ENCODE measurements at places on chromosomes 11 and 22.

- DNase-seq, result no peak
Observed at GRCh38 chr11:57815476-57815875, 53.9 kb downstream of the CTNND1 start.

GRCh38 chr11:43937434-43938411 lies 4.7 kb upstream of the C11orf96 start:
- DNase-seq, result no peak

DNA sequence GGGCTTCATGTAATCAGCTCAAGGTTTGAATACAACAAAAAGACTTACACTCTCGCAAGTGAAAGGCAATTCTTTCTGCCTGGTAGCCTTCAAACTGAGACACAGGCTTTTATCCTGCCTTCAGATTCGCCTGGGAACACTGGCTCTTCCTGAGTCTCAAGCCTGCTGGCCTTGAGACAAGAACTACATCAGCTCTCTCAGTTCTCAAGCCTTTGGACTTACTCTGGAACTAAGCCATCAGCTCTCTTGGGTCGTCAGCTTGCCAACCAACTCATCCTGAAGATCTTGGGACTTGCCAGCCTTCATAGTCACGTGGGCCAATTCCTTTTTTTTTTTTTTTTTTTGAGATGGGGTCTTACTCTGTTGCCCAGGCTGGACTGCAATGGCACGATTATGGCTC lies 35.7 kb upstream of the LRRC10B start:
- DNase-seq, result peak; percentile 60

DNA sequence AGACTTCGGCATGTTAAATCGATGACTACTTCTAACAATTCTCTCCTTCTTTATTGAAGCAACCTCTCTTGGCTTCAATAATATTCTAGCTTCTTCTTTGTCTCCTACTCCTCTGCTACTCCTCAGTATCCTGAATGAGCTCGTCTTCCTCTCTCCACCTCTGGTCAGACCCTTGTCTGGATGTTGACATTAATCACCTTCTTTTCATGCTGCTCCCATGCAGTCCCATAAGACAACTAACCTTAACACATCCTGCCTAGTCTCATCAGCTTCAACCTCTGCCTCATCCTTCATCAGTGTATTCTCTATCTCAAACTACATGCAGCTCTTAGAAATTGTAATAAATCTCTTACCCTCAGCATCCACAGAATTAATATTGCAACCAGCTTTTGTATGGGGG lies 695.6 kb downstream of the CNTN5 start:
- no peak for DNase-seq

DNA sequence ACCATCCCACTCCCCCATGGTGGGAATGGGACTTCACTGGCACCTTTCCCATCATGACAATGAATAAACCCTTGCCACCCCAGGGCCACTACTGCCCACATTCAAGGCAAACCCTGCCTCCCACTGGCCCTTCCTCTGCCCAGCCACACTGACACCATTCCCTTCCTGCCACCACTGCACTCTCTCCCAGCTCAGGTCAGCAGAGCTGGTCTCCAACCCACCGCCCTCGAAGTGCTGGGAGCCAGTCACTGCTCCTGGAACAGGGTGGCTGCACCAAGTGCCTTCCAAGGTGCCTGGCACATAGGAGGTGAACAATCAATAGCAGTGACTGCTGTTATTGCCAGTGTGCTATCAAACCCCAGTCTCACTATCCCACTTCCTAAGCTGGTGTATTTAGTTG lies 27.1 kb downstream of the PRDM10 start:
- no peak for DNase-seq

DNA sequence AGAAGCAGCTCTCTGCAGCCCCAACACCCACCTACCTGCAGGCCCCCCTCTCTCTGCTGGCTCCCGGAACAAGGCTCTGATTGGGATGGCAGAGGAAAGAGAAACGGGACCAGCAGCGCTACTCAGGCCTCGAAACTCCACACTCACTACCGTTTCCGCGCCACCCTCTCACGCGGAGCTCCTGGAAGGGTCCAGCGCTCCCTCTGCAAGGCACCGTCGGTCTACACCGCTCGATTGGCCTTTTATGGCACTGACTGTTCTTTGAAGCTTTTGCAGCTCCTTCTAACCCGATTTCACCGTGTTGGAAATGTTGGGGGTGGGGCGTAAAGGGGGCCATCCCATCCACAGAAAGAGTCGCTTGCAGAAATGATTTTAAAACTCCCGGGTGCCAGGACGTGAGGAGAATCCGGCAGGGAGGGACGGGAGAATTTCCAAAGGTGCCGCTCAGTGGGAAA lies 323 bp upstream of the PANX1 start:
- DNase-seq, result no peak

DNA sequence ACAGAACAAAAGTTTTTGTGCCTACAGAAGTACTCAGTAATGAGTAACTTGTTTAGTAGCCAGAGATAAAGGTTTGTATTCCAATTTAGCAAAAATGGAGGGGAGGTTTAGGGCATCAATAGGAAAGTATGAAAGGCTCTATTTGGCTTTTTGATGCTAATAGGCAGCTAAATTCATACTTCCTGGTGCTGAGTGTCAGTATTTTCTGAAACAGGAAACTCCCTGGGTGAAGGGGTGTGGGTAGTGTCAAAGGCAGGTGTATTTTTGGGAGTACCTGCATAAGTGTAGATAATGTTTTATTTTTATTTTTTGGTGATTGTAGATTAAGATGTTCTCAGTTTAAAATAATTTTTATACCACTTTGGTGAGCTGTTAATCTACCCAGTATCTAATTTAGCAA lies 29.3 kb upstream of the MMP7 start:
- no peak for DNase-seq

DNA sequence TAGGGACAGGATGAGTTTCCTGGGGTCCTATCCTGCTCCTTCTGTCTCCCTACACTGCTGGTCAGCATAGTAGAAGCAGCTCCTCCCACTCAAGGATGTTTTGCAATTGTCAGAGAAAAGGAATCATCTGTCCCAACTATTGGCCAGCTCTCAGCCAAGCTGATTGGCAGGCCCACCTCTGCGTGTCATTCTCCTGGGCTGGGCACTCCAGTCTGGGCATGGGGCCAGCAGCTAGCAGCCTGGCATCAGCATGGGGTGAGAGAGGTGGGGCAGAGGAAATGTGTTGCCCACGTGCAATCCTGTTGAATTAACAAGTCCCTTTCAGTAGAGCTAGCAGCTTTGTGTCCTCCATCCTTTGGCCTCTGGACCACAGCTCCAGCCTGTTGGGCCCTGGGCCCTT lies 14.1 kb downstream of the ANKK1 start:
- DNase-seq, result peak; percentile 64

DNA sequence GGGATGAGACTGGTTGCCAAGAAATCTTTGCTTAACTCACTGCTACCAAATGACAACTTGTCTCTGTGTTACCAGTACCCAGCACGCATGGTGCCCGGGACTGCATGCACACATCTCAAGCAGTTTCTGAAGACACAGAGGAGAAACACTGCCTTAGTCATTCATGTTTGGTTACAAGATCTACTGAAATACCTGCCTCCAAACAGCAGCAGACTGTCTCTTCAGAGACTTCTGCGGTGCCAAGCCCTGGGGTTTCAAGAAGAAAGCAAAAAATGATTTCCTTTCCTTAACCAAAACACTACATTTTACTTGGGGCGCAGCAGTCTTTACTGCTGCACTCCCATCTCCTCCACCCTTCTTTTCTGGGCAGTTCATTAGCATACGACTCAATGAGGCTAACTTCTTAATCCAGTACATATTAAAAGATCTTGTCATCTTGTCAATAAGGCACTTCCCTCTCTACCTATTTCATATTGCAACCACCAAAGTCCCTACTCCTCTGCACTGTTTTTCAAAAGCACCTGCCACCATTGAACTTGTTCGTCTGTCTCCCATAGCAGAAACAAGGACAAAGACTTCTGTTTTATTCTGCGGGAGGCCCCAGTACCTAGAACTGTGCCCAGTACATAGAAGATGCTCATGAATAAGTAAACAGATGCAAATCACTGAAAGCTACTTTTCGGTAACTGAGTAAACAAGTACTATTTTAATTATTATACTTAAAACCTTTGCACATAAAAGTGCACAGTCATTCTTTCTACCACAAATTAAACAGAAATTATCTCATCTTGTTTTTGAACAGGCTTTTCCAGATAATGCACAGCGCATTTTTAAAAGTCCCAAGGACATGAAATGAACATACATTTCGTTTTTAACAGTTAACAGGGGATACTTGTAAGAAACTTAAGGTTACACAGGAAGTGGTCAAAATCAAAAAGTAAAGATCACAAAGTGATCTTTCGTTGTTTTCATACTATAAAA lies 4.0 kb downstream of the NAP1L4 start:
- DNase-seq, result no peak

- DNase-seq, result no peak
Observed at GRCh38 chr22:19501897-19502447, 22.2 kb downstream of the CLDN5 start.

- DNase-seq, result no peak
Observed at GRCh38 chr22:25484521-25485315, 79.8 kb upstream of the GRK3 start.

GRCh38 chr11:130166457-130166784 lies 6.8 kb downstream of the ST14 start:
- DNase-seq, result no peak

- DNase-seq, result no peak
Observed at GRCh38 chr11:87604350-87604749, 566.6 kb downstream of the TMEM135 start.

DNA sequence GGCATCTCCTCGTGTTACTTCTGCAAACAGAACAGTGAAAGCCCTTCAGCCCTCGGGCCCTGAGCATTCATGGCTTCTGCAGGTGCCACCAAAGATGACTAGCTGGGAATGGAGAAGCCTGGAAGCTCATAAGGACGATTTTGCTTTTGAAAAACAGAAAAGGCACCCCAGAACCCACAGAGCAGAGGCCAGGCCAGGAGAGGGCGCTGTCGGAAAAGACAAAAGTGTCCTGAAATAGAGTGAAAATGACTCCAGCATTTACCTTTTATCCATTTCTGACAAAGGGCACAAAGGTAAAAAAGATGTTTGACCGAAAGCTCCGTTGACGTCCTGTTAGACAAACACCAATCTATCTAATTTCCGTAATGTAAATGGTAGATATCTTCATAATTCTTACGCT lies 37.6 kb downstream of the ZNF195 start:
- no peak for DNase-seq

DNA sequence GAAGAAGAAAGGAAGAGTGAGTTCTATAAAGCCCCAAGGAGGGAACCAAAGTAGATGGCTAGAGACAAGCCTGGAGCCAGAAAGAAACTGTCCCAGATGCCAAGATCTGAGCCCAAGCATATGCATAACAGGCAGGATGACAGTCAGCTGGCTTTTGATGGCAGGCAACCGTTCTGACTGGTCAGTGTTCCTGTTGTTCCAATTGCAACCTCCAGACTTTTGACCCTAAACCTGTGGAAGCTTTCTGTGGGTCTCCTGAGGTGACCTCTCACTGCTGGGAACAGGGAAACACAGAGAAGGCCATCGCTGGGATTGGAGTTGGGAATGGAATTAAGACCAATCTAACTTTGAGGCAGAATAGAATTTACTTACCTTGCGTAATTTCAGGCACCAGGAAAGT lies 21.6 kb upstream of the NNMT start:
- DNase-seq, result no peak

DNA sequence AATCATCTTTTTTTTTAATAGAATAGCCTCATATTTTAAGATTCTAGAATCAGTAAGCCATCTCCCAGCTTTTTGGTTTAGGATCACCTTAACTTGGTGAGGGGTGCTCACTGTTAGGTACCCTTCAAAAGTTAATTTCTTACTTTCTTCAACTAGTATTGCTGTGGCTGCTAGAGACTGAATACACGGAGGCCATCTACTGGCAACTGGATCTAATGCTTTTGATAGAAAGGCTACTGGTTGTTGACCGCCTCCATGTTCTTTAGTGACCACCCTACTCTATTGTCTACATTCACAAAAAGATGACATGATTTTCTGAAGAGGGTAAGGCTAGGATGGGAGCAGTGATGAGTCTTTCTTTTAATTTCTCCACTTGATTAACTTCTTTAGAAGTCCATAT lies 16.7 kb upstream of the ALDH3B2 start:
- no peak for DNase-seq

DNA sequence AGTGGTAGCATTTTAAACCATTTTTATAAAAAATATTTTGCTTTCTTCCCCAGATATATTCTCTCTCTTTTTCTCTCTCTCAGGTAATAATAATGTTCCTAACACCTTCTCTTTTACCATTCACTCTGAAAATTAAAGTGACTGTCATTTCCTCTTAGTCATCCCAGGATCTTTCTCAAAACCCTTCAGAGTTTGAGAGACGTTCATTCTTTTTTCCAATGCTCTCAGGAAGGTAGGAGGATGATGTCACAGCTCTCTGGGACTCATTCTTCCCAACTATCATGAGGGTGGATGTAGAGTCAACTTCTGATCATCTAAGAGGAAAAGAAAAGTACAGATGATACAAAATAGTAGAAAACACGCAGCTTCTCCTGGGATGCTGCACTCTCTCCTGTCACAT lies 60.2 kb upstream of the CRTAM start:
- DNase-seq, result no peak

DNA sequence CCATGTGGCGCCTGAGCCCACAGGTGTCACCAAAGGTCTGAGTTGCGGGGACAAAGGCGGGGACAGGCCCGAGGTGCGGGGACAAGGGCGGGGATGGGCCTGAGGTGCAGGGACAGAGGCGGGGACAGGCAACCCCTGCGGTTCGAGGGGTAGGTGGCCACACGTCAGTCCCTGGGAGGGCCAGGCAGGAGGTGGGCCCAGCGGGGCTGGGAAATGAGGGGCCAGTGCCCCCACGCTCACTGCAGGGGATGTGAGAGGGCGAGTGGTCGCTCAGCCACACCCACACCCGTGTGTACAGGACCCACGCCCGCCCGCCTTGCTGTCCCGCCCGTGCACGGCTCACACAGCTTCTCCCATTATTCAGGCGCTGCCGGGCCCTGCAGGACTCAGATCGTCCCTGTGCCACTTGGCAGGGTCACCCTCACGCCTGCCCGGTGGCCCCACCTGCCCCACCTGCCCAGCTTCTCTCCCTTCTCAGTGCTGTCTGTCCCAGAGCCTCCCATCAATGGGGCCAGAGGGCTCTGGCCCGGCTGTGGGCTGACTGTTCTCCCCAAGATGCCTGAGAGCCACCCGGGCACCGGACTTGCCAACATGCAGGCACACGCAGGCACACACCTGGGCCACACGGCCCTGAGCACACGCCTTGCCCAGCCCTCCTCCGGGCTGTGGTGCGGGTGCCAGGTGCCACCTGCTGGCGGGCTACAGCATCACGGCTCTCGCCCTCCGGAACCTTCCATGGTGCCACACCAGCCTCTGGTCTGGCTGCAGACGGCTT lies 14.2 kb upstream of the MUC6 start:
- DNase-seq, result peak; percentile 68

Data from left colon (tissue), 2 donors.